NCI-H1436 (cell line): ENCODE measurements at places on chromosomes 1 and 21.
A peak's percentile ranks its signal among the peaks of the same experiment; 100 is the strongest.

DNA sequence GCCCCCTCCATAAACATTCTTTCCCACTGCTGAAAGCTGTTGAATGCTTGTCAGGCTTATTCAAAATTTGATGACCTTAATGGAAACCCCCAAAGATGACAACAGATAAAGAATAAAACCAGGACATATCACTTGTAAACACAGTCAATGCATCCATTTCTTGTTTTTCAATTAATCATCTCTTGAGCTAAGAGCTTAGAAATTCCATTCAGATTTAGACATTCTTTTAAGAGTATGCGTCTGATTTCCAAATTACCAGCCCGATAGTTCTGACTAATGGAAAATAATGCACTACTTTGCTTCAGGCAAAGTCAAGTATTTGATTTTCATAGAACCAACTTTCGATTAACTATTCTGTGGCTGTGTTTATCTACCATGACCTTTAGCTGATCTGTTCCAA, 100.6 kb upstream of the RUNX1 start:
- DNase-seq = no peak

DNA sequence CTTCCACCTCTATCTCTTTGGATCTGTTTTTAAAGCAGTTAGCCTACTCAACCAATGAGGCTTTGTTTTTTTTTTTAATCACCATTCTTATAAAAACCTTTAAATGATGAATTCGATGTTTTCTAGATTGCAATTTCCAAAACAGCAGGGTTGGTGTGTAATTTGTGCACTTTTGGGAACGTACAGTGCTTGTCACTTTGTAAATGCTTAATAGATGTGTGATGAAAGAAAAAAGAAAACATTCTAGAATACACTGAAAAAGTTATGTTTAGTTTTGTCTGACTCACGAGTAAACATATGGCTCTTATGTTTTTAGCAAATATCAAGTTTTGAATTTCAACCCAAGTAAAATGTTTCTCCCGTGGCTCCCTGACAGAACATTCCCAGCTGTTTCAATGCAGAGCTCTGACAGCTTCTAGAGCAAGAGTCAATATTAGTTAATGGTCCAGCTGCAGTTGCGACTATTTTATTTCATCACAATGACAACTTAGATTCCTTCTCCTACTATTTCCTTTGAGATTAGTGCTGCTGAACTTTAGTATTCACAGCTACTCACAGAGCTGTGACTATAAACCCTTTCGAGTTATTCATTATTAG, 362.5 kb upstream of the ADAMTS5 start:
- DNase-seq = no peak

- peak; percentile 80 for DNase-seq
Observed at GRCh38 chr1:10639775-10640578, 156.5 kb downstream of the CASZ1 start.

DNA sequence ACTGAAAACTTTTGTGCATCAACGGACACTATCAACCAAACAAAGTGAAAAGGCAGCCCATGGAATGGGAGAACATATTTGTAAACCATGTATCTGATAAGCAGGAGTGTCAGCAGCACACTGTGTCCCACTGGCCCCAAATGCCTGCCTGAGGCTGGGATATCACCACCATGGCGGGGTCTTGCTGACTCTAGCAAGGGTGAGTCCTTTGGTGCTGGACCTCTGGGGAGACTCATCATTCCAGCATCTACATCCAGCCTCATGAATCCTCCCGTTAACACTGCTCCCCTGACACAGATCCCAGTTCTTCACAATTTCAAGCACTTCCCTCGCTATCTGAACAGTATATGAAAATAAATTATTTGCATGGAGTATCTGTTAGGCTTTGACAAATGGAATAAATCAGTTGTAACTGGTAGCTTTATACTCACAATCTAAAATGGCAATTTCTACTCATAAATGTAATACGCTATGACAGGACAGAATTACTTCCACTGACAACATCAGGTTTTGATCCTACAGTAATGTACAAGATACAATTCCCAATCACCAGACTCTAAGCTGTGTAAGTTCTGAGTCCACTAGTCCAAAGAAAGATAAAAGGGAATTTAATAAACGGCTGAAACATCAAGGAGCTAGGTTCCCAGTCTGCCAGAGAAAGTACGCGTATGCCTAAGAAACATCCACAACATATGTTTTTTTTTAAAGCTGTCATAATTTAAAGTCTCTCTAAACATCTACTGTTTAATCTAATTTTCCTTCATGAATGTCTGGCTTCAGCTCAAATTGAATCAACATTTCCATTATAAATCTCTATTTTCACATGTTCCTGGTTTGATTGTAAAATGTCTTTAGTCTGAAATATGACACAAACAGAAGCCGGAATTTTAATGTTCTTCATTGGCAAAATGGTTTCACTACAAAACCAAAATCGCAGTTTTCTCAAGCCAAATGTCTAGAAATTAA, 95.1 kb downstream of the SIPA1L2 start:
- no peak for DNase-seq

DNA sequence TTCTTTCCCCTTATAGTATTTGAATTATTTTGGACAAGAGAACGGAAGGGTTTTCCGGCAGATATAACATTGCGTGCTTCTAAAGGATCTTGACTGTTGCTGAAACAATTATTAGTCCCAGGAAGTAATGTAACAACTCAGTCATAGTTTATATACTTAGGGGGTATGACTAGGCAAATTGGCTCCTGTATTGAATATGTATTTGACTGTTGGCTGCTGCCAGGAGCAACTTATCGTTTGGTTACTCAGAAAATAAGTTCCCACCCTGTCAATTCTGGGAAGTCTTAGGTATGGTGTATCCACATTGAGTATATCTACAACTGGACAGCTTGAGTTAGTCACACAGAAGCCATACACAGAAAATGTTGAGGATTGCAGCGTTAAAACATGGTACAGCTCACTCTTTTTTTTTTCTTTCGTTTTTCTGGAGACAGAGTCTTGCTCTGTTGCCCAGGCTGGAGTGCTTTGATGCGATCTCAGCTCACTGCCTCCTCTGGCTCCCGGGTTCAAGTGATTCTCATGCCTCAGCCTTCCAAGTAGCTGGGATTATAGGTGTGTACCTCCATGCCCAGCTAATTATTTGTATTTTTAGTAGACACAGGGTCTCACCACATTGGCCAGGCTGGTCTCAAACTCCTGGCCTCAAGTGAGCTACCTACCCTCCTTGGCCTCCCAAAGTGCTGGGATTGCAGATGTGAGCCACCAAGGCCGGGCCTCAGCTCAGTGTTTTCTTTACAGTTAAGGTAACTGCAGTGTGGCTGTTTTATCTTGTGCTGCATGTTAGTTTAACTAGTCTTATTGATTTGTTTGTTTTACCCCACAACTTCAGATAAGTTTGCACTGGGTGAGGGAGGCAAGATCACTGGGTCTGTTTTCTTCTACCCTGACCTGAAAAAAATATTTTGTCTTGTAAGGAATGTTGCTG, 10.2 kb downstream of the SMAP2 start:
- no peak for DNase-seq

- no peak for DNase-seq
Observed at GRCh38 chr1:86990826-86991225, 76.4 kb downstream of the HS2ST1 start.

GRCh38 chr1:155529109-155529508, 33.5 kb downstream of the ASH1L start:
- DNase-seq = no peak

DNA sequence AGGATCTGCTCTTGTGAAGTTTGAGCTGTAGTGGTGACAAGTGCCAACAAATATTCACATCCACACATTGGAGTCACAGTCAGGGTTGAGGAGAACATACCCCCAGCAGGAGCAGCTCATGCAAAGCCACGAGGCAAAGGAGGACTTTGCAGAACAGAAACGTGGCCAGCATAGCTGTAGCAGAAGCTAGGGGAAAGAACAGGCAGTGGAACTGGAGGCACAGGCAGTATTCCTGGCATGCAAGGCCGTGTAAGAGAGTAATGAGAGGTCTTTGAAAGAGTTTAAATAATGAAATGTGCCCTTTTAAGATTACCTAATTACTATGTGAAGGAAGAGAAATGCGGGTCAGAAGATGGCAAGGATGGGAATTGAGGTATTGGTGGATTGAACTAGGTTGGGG, 40.9 kb upstream of the IKBKE start:
- DNase-seq = no peak

- DNase-seq = no peak
Observed at GRCh38 chr1:17292299-17293160, 15.5 kb upstream of the PADI4 start.
